Upper lobe of right lung (tissue), 1 donor: ENCODE measurements at places on chromosomes 1 and 21. TPM values are rescaled to one million over a fixed set of nuclear protein-coding genes. Genes with fewer than 3 reads are reported as not detected.

The ACOT11 gene
- total RNA-seq = 5.0 TPM

The ABCG1 gene
- total RNA-seq = 62.6 TPM

The OVAAL gene
- not detected for total RNA-seq

- DNase-seq = no peak
These were observed 342.3 kb downstream of the SMYD3 start for GRCh38 chr1:246164764-246165163.

DNA sequence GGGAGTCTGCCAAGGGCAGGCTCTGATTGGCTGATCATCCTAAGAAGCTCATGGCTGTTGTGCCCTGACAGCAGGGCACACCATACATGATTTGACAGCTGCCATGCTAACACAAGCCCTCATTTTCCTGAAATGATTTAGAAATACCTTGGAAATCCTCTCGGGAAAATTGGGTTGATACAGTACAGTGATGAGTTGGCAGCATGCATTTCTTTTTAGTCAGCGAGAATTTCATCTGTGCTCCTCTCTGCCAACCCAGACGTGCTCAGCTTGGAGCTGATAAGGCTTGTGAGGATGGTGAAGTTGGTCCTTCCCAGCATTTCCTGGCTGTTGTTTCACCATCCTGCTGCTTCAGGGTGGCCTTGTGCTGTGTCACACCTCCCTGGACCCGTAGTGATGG, 22.6 kb upstream of the KCNQ4 start:
- no peak for DNase-seq

DNA sequence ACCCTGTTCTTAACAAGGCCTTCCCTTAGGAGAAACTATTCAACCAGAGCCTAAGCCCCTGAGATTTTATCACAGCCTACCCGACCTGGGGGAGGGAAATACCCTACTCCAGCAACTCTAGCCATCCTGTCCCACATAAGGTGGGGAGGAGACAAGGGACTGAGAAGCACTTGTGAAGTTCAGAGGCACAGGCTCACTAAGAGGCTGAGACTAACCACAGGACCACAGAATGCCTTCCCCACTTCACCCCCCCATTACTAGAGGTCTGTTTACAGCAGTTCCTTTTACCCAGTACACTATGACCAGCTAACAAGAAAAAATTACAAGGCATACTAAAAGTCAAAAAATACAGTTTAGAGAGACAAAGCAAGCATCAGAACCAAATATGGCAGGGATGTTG, 86.8 kb downstream of the TEX35 start:
- DNase-seq = no peak

DNA sequence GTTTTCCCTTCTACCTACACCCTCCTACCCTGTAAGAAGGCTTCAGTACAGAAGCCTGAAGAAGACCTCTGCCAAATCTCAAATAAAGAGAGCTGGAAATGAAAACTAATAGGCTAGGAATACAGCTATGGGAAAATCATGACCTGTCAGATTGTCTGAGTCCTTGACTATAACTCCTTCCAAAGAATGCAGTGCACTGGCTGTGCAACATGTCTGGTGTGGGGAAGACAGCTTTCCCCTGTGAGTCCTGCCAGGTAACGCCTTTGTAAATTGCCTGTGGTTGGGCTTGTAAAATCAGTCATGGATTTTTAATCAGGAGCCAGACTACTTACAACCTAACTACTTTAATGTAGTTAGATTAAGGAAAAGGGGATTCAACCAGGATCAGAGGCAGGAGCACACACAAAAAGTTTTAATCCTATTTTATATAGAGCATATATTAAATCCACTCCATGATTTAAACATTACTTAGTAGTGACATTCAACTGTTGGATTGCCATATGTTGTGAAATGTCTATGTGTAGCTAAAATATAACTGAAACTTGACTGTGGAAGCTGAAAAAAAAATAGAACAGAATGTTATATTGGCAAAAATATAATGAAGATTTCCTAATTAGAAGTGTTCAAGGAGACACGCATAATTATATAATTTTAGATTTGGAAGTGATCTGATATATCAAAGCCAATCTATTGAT, 1667.8 kb downstream of the KCNT2 start:
- DNase-seq = no peak
